ENCODE measurements at places on chromosomes 7 and 10.

DNA sequence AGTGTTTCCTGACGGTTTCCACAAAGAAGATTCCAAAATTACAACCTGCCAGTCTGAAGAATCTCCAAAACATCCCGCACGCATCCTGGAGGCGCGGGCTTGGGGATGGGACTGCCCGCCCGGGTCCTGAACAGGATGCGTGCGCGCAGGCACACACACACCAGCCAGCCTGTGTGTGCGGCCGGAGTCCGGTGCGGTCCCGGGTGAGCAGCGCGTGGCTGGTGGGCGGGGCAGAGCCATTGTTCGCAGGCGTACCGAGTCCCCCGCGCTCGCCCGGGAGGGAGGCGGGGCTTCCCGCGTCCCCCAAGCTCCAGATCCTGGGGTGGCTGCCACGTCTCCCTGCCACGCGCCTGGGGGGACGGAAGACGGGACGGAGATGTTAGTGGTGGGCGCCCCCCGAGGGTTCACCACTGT is 675 bp upstream of the SCD start:
- peaks cover 37% of the 10 kb centered on the region for H3K36me3 ChIP-seq
- peak overlapping the region; percentile 80 for H3K4me3 ChIP-seq
- peaks cover 34% of the 10 kb centered on the region for H3K4me1 ChIP-seq
- H3K27me3 ChIP-seq, result no peaks in the 10 kb centered on the region

GRCh38 chr10:115829521-115830205 is 443.3 kb downstream of the GFRA1 start:
- H3K27me3 ChIP-seq, result no peaks in the 10 kb centered on the region
- no peaks in the 10 kb centered on the region for H3K36me3 ChIP-seq
- no peaks in the 10 kb centered on the region for H3K4me1 ChIP-seq
- no peak for DNase-seq
- H3K4me3 ChIP-seq, result no peak overlapping the region

DNA sequence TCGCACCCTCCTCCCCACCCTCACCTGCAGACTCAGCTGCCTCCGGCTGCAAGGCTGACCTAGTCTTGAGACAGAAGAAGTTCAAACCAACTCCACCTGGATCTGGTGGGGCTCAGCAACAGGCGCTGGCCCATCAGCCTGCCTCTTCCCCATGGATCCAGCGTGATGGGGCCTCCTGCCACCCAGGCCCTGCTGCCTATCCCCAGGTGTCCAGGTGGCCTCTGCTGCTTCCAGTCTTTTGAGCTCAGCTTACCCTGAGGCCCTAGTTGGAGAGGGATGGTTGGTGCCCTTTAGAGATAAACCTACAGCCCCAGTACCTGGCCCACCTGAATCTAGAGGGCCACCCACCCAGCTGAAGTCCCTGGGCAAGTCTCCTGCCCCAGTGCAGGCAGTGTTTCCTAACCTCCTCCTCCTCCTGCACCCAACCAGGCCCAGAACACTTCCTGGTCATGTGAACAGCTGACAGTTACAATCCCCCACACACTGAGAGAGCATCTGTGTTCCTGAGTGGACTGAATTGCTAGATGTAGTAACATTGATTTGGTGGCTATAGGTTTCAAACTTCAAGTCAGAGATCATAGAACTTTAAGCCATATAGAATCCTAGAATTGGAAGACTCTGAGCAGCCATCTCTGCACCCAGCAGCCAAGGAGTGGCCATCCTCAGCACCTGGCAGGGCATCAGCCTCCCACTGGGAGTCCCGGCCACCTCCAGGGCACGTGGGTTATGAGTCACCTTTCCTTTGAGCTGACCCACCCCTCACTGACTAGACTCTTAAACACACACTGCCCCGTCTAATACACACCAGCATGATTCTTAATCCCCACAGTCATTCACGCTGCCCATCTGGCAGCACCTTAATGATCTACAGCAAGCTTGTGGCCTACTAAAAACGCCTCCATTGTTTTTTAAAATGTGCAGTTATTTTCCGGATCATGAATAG is 51.9 kb downstream of the ALOX5 start:
- H3K36me3 ChIP-seq, result no peaks in the 10 kb centered on the region
- no peak overlapping the region for H3K27ac ChIP-seq
- H3K27me3 ChIP-seq, result peaks cover 22% of the 10 kb centered on the region
- H3K4me3 ChIP-seq, result no peak overlapping the region

GRCh38 chr10:78408671-78409472 is 375.2 kb downstream of the RPS24 start:
- no peaks in the 10 kb centered on the region for H3K27me3 ChIP-seq
- H3K36me3 ChIP-seq, result no peaks in the 10 kb centered on the region
- H3K27ac ChIP-seq, result no peak overlapping the region
- peaks cover 23% of the 10 kb centered on the region for H3K4me1 ChIP-seq
- no peak for DNase-seq

DNA sequence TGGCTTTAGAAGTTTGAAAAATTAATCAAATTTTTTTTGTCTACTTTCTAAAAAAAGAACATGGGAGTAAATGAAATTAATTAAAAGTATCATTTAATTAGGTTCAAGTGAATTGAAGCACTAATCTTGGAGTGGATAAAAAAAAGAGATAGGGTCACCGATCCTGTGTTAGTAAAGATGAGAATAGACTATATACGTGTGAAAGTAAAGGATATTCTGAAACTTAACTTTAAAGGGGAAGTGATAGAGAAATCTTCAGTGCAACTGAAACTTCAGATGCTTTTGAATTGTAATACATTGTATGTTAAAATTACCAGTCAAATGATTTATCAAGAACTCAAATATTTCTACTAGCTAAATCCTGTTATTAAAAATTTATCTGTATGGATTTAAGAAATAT is 4.8 kb downstream of the NHLRC2 start:
- no peaks in the 10 kb centered on the region for H3K27me3 ChIP-seq
- no peak for DNase-seq
- H3K4me1 ChIP-seq, result peaks cover 8% of the 10 kb centered on the region
- no peak overlapping the region for H3K27ac ChIP-seq

DNA sequence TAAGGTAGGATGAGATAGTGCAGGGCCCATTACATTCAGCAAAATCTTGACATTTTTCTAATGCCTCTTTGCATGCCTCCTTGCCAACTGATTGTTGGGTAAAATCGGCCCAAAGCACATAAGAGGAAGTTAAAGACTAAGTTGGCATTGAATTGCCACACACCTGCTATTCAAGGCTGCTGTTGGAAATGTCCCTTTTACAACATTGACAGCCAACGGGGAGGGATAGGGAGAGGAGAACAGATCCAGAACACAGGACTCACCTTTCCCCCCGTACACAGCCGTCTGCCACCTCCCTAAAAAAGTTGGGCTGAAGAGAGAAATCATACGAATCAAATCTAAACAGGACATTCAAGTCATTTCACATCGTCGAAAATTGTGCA is 695 bp downstream of the FAM237B start:
- DNase-seq, result no peak
- H3K4me1 ChIP-seq, result peaks cover 3% of the 10 kb centered on the region
- peaks cover 23% of the 10 kb centered on the region for H3K27me3 ChIP-seq
- H3K4me3 ChIP-seq, result no peak overlapping the region
- H3K27ac ChIP-seq, result no peak overlapping the region

GRCh38 chr7:50728184-50728583 is 54.5 kb downstream of the GRB10 start:
- H3K4me3 ChIP-seq, result no peak overlapping the region
- peaks cover 2% of the 10 kb centered on the region for H3K36me3 ChIP-seq
- DNase-seq, result no peak
- no peak overlapping the region for H3K27ac ChIP-seq

- H3K4me3 ChIP-seq, result no peak overlapping the region
- no peaks in the 10 kb centered on the region for H3K27me3 ChIP-seq
- H3K4me1 ChIP-seq, result peaks cover 2% of the 10 kb centered on the region
- no peak for DNase-seq
Measured at GRCh38 chr7:80826520-80827238, 92.2 kb downstream of the SEMA3C start.

DNA sequence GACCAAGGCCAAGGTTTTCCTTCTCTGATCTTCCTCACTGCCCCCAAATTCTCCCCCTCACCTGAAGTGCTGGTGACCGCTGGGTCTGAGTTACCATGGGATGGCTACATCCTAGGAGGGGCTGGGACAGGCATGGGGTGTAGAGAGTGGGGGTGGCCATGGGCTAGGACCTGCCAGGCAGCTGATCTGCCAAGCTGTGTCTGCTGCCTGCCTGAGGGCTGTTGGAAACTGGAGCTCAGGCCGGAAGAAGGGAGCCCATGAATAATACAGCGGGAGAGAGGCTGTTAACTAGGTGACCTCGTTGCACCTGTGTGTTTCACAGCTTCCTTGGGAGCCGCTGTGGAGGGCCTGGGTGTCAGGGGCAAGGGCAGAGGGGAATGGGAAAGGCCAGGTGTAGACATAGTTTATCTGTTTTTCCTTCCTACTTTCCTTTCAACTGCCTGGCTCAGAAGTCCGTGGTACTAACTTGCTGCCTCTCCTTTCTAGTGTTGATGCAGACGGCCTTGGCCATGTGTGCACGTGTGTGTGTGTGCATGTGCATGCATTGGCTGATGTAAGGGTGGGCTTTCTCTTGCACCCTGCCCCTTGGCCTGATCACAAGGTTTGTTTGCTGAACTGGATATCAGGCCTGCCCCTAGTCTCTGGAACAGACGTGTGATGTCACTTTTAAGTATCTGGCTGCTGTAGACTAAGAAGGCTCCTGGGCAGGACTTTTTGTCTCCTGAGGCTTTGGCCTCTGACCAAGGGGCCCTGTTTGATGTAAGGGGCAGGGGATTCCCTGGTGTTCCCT is 11.9 kb downstream of the CDH23 start:
- H3K27ac ChIP-seq, result no peak overlapping the region
- H3K36me3 ChIP-seq, result no peaks in the 10 kb centered on the region
- H3K4me3 ChIP-seq, result no peak overlapping the region
- peaks cover 9% of the 10 kb centered on the region for H3K4me1 ChIP-seq

- H3K4me3 ChIP-seq, result no peak overlapping the region
- H3K4me1 ChIP-seq, result no peaks in the 10 kb centered on the region
- no peaks in the 10 kb centered on the region for H3K27me3 ChIP-seq
- no peak overlapping the region for H3K27ac ChIP-seq
- no peak for DNase-seq
- H3K36me3 ChIP-seq, result no peaks in the 10 kb centered on the region
Measured at GRCh38 chr7:20019757-20020432, 197.3 kb downstream of the MACC1 start.

DNA sequence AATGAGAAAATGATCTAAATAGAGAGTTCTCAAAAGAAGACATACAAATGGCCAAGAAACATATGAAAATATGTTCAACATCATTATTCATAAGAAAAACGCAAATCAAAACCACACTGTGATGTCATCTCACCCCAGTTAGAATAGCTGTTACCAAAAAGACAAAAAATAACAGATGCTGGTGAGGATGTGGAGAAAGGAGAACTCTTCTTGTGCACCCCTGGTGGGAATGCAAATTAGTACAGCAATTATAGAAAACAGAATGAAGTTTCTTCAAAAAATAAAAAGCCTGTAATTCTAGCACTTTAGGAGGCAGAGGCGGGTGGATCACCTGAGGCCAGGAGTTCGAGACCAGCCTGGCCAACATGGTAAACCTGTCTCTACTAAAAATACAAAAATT is 199.3 kb downstream of the PARD3 start:
- no peaks in the 10 kb centered on the region for H3K27me3 ChIP-seq
- H3K4me1 ChIP-seq, result peaks cover 13% of the 10 kb centered on the region
- DNase-seq, result no peak
- H3K36me3 ChIP-seq, result no peaks in the 10 kb centered on the region
- H3K27ac ChIP-seq, result no peak overlapping the region

GRCh38 chr7:44455155-44455554 is 35.3 kb downstream of the NUDCD3 start:
- peaks cover 5% of the 10 kb centered on the region for H3K36me3 ChIP-seq
- no peak for DNase-seq
- H3K27ac ChIP-seq, result no peak overlapping the region
- no peaks in the 10 kb centered on the region for H3K27me3 ChIP-seq

GRCh38 chr7:130650611-130651120 is 17.9 kb downstream of the COPG2 start:
- H3K27ac ChIP-seq, result no peak overlapping the region
- peaks cover 5% of the 10 kb centered on the region for H3K36me3 ChIP-seq
- H3K27me3 ChIP-seq, result no peaks in the 10 kb centered on the region
- no peaks in the 10 kb centered on the region for H3K4me1 ChIP-seq

DNA sequence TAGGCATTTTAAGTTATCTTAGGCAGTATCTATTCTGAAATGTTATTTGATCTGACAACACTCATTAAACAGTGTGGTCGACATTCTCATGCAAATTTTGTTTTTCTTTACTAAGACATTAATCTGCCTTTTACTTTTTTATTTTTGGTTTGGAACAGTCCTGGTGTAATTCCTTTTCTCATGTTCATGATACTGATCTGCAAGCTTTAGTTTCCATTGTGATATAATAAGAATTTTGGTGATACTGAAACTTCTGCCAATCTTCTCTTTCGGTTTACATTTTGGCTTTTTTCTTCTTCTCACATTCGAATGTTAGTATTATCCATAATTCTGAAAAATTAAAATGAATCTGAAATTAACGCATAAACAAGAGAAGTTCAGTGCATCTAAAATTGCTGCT is 281.9 kb upstream of the MTPN start:
- H3K36me3 ChIP-seq, result no peaks in the 10 kb centered on the region
- no peaks in the 10 kb centered on the region for H3K4me1 ChIP-seq
- H3K27ac ChIP-seq, result no peak overlapping the region
- DNase-seq, result no peak
- no peaks in the 10 kb centered on the region for H3K27me3 ChIP-seq

DNA sequence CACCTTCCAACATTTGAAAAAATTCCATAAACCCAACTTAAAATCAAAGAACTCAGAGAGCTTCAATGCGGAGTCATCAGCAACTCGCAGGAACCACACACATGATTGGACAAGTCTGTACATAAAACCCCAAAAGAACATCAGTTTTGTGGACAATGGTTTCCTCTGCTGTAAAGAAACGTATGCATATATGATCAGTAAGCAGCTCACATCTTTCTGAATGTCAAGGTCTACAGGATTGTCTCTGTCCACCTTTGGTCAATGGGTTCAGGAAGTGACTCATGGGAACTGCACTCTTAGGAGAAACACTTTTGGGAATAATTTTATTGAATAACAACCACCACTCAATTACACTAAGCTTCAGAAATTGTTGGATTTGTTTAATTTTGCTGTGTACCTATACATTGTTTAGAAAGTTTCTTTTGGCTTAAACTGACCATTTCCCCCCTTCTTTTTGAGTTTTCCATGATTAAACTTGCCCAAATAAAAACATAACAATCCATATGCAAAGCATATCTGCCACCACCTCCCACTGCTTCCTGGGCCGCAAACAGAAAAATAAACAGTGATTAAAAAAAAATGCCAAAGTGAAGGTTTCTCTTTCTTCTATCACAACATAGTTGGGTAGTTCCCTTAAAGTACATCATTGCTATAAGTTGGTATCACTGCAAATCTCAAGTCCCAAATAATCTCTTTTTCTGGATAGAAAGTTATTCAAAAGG is 27.3 kb upstream of the AFAP1L2 start:
- no peak overlapping the region for H3K27ac ChIP-seq
- no peak for DNase-seq
- H3K4me3 ChIP-seq, result no peak overlapping the region
- peaks cover 64% of the 10 kb centered on the region for H3K36me3 ChIP-seq
- H3K27me3 ChIP-seq, result no peaks in the 10 kb centered on the region
- H3K4me1 ChIP-seq, result peaks cover 7% of the 10 kb centered on the region
